ENCODE measurements at places on chromosomes 3 and 15.
A peak's percentile ranks its signal among the peaks of the same experiment; 100 is the strongest.

DNA sequence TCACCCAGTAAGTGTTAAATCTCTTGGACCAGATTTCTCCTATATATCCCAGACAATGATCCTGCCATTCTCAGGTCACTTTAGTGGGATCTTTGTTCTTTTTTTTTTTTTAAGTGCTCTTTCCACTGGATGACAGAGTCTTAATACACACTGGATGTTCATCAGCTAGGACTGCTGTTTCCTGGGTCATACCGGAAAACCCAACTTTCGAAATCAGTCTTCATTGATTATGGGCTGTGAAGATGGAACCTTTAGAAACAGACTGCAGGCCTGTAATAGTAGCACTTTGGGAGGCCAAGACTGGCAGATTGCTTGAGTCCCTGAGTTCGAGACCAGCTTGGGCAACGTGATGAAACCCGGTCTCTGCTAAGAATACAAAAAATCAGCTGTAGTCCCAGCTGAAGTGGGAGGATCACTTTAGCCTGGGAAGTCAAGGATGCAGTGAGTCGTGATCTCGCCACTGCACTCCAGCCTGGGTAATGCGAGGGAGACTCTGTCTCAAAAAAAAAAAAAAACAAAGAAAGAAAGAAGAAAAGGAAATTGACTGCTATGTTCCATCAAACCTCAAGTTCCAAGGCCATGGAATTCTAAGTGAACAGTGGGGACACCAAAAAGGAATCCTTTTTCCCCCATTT is 2.3 kb downstream of the EOGT start:
- no peak for DNase-seq

DNA sequence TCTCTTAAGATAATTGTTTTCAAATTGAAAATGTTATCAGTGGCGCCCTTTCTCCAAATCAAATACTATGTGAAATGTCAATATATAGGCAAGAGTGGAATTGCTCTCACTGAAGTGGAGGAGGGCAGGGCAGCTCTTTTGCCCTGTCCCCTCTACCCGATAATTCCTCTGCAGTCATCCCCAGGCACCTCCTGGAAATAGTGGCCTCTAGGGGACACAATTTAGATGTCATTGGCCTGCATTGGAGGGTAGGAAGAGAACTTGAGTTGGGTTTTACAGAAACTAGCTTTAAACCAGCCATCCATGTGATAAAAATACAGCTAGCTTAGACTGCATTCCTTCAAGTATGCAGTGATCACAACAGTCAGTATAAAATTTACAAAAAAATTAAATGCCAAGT is 288.9 kb downstream of the EDEM1 start:
- no peak for DNase-seq

DNA sequence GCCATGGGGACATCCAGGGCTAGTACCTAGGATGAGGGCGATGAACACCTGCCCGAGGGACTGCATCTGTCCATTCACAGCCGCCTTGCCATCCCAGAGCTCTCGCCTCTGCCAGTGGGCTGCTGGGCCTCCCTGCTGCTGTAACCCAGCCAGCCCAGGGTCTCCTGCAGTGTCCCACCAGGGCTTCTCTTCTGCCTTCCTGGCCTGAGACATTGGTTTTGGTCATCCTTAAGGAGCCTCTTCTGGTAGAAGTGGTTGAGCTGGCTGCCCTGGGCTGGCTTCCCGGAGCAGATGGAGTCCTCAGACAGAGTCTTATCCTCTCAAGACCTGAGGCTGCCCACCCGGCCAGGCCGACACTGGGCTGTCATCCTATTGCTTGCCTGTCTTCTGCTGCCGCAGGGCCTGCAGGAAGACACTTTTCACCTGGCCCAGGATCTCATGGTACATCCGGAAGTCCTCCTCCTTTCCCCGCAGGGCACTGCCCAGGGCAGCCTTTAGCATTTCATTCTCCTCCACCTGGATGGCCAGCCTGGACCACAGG is 6.1 kb upstream of the HHATL start:
- no peak for DNase-seq

- no peak for DNase-seq
Observed at GRCh38 chr15:79101866-79102581, 11.4 kb upstream of the RASGRF1 start.

- DNase-seq: no peak
Observed at GRCh38 chr15:47861111-47861903, 144.0 kb downstream of the SEMA6D start.

DNA sequence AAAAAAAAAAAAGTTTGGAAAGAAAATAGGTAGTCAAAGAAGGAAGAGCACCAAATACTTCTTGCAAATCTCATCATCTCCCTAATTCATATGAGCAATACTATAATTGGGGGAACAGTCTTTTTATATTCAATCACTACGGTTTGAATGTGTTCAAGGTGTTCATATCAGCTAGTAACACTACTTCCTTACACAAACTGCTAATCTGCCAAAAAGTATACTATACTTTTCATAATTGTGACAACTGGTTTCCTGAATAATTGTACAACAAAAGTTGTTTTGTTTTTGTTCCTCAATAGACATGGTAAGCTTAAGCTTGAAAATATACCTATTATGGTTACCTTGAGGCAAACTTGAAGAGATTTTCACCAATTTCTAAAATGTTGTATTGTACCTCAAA is 12.1 kb downstream of the SETD2 start:
- DNase-seq: no peak

- no peak for DNase-seq
Observed at GRCh38 chr15:50500352-50500751, 46.1 kb downstream of the USP50 start.

DNA sequence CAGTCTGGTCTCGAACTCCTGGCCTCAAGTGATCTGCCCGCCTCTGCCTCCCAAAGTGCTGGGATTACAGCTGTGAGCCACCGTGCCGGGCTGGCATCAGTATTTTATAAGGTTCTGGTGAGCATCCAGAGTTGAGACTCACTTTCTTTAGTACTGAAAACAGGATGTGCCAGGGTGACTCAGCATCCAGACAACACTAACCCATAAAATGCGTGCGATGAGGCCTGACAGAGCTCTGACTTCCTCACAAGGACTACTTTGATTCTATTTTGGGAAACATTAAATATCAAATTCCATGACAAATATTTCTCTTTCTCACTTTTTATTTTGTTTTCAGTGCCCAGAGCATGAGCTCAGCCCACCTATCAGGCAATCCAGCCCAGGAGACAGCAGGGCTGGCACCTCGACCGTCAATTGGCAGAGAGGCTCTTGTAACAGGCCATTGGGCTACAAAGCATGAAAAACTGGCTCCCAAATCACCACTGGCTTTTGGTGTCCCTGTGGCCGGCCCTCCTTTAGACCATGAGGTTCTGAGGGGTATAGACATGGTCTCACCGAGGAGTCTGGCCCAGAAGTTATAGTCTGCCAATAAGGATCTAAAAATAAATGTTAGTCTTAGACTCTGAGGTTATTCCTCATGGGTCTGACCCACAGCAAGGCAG is 75.0 kb downstream of the FEM1B start:
- no peak for DNase-seq

- DNase-seq: no peak
Observed at GRCh38 chr3:45841420-45841756, 531 bp downstream of the LZTFL1 start.

DNA sequence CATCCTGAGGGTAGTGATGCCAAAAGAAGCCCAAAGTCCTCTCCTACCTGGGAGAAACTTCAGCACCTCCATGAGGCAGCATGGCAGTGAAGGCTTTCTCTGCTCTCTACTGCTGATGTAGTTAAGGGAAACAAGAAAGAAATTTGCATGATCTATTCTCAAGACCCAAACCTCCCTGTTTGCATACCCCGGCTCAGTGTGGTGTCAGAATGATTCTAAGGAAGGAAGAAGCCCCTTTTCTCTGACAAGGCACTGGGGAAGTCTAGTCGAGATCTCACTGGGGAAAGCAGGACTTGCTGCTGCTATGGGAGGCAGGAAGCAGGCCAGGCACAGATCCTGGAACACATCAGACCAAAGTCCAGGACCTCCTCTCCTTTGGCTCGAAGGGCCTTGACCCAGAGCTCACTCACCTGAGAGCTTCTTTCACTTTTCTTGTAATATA is 89.4 kb upstream of the ICE2 start:
- peak; percentile 56 for DNase-seq

- no peak for DNase-seq
Observed at GRCh38 chr15:56353119-56353518, 12.1 kb upstream of the TEX9 start.

DNA sequence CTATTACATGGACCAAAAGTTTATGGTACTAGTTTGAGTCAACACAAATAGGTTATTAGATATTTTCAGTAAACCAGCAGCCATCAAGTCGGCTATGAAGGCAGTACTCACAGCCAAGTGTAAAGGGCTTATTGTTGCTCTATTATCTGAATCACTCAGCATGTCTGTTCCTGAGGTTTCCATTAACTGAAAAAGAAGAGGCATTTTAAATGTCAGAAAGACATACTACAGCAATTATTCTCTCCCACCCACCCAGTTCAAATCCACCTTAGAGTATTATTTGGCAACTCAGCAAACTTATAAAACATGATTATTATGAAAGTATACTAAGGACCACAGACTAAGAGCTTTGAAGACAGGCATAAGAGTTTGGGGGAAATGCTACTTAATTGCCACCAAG is 93.1 kb downstream of the BTD start:
- DNase-seq: no peak

DNA sequence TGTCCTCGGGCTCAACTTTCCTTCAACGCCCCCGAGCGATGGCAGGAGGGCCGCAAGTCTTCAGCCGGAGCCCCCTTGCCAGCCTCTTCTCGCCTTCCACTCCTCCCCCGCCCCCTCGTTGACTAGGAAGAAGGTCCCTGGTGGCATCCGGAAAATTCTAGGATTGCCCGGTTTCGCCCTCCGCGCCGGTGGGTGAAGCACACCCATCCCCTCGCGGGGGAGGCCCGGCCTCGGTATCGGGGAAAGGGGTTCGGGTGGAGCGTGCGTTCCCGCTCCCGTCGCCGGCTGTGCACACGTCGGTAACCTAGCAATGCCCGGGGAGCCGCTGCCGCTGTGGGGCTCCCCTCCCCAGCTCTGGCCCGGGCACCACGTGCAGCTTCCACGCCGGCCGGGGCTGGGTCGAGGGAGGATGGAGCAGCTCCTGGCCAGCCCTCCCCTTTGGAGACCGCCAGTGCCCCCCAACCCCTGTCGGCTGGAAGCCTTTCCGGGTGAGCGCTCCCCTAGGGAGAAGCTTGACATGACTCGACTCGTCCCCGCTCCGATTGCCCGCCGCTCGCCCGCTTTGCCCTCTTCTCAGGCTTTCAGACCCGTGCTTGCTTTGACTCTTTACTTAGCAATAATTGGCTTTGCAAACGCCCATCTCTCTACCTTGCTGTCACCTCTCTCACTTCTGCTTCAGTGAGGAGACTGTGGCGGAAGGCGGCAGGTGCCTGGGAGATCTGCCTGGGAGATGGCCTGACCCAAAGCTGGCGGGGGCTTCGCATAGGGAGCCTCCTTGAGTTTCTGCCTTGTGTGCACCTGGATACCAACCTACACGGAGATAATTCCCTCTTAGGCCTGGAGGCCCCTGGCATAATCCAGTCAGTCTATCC is 1.3 kb downstream of the CACNA1D start:
- DNase-seq: peak; percentile 31

DNA sequence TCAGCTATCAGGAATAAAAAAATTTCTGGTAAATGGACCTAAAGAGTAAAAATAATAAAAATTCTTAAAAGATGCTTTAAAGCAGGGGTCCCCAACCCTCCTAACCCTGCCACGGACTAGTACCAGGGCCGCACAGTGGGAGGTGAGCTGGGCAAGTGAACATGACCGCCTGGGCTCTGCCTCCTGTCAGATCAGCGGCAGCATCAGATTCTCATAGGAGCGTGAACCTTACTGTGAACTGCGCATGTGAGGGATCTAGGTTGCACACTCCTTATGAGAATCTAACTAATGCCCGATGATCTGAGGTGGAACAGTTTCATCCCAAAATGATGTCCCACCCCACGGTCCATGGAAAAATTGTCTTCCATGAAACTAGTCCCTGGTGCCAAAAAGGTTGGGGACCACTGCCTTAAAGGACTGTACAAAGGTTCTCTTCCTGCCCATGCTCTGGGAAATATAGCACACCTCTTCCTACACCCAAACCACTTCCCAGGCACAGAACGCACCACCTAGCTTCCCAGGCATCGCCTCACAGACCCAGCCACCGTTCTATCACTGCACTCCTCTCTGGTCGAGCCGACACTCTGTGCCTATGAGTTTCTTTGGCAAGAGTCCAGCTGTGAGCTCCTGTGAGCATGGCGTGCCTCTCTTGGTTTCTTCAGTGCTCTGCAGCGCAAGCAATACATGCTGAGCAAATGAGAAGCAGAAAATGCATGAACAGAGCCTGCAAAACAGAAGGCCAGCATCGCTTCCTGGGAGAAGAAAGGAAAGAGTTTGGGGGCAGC is 104.9 kb downstream of the OCA2 start:
- DNase-seq: no peak

- peak; percentile 50 for DNase-seq
Observed at GRCh38 chr3:185152410-185153170, at the start of gene C3orf70. TSS of gene C3orf70 (minus strand) at chr3:185153060. CDS start at chr3:185152823, 237 bp downstream.

DNA sequence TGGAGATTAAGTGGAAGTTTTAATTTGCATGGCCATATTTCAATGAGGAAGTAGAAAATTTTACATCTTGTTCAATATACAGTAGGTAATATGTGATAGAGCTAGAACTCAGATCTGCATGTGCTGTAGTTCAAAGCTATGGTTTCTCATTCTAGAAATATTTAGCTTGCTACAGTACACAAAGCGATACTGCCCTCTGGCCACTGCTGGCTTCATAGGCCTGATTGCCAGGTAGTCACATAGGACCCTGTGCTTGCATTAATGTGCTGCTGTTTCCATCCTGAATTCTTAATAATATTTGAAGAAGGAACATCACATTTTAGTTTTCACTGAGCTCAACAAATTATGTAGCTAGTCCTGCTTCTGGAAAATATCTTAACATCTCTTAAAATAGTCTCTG is 87.0 kb downstream of the PLSCR2 start:
- no peak for DNase-seq

GRCh38 chr3:131903988-131904415 is 130.8 kb downstream of the CPNE4 start:
- no peak for DNase-seq

DNA sequence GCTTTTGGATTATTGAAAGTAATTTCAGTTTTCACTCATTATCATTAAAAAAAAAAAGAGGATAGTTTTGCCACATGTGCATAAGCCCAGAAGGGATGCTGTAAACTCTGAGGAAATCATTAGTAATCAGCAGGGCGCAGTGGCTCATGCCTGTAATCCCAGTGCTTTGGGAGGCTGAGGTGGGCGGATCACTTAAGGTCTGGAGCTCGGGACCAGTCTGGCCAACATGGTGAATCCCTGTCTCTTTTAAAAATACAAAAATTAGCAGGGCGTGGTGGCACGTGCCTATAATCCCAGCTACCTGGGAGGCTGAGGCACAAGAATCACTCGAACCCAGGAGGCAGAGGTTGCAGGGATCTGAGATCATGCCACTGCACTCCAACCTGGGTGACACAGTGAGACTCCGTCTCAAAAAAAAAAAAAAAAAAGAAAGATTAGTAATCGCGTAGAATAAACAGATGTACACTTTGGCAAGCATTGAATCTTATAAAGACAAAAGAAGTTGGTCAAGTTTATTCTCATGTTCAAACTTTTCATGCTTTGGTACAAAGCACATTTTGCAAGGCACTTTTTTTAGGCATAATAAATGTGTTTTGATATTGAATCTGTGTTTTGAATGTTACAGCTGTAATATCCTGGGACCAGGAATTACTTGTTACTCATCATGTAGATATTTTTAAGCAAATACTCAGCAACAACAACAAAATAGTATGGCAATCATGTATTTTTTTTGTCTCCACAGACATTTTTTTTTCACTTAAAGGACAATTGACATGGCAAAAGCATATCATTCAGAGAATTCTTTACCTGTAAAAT is 93.2 kb upstream of the AGTR1 start:
- no peak for DNase-seq

GRCh38 chr3:4493941-4494894 is 1.1 kb downstream of the ITPR1 start:
- DNase-seq: no peak

GRCh38 chr15:39786447-39787056 is 3.9 kb upstream of the FSIP1 start:
- peak; percentile 47 for DNase-seq
